ENCODE measurements at places on chromosomes 7 and 10. TPM values are rescaled to one million over a fixed set of nuclear protein-coding genes. Genes with fewer than 3 reads are reported as not detected.

GRCh38 chr7:1919539-1920265 lies 249.6 kb downstream of the ELFN1 start:
- H3K27ac ChIP-seq: no peak overlapping the region
- H3K27me3 ChIP-seq: peaks cover 15% of the 10 kb centered on the region
- H3K36me3 ChIP-seq: no peaks in the 10 kb centered on the region

- H3K36me3 ChIP-seq: no peaks in the 10 kb centered on the region
- no peaks in the 10 kb centered on the region for H3K27me3 ChIP-seq
- no peak for DNase-seq
- no peak overlapping the region for H3K27ac ChIP-seq
- no peaks in the 10 kb centered on the region for H3K4me1 ChIP-seq
These were observed 18.3 kb downstream of the CPED1 start for GRCh38 chr7:121006711-121007315.

DNA sequence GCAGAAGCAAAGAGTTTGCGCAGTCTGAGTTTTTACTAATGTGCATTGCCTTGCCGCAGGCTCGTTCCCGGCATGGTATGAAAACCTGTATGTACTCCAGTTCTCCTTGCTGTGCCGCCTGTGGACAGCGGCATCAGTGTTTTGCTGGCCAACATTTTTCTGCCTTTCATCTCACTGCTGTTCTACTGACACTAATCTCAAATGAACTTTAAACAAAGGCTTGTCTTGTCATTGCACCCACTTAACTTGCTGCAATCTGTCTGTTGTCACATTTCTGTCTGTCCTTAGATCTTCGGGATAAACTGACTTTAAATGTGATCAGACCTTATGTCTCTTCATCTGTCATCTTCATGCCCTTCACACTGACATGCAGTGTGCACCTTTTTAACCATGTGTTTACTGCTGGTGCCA lies 71.7 kb upstream of the ZNRF2 start:
- DNase-seq: no peak
- no peak overlapping the region for H3K27ac ChIP-seq
- no peaks in the 10 kb centered on the region for H3K27me3 ChIP-seq
- no peak overlapping the region for H3K4me3 ChIP-seq

GRCh38 chr10:109992485-109992884 lies 15.3 kb upstream of the ADD3 start:
- H3K4me1 ChIP-seq: no peaks in the 10 kb centered on the region
- H3K36me3 ChIP-seq: no peaks in the 10 kb centered on the region
- no peak overlapping the region for H3K27ac ChIP-seq
- H3K27me3 ChIP-seq: no peaks in the 10 kb centered on the region
- DNase-seq: no peak

GRCh38 chr7:3880228-3880987 lies 579.4 kb downstream of the SDK1 start:
- peaks cover 13% of the 10 kb centered on the region for H3K36me3 ChIP-seq
- no peak overlapping the region for H3K4me3 ChIP-seq
- no peak for DNase-seq
- peaks cover 9% of the 10 kb centered on the region for H3K4me1 ChIP-seq
- H3K27ac ChIP-seq: peak overlapping the region; percentile 43

- DNase-seq: peak; percentile 75
- no peaks in the 10 kb centered on the region for H3K36me3 ChIP-seq
- peak overlapping the region; percentile 81 for H3K27ac ChIP-seq
- H3K27me3 ChIP-seq: peaks cover 2% of the 10 kb centered on the region
These were observed 73.3 kb downstream of the PRPF18 start for GRCh38 chr10:13659887-13660550.

DNA sequence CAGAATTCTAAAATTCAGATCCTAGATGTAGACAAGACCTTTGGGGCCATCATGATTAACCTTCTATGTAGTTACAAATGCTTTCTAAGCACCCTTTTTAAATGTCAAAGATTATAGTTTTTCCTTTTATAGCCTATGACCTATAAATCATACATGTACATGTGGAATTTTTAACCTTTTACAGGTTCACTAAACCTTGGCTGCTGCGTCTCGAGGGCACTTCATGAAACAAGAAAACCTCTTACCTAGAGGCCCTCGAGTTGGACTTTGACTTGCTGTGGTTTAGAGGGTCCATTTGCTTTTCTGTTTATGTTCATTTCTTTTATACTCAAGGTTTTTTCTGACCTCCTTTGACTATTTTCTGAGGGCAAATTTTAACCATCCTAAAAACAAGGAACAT lies 302.2 kb downstream of the CSTF2T start:
- H3K27me3 ChIP-seq: no peaks in the 10 kb centered on the region
- no peak overlapping the region for H3K4me3 ChIP-seq
- H3K27ac ChIP-seq: no peak overlapping the region
- H3K4me1 ChIP-seq: peaks cover 7% of the 10 kb centered on the region
- DNase-seq: no peak

DNA sequence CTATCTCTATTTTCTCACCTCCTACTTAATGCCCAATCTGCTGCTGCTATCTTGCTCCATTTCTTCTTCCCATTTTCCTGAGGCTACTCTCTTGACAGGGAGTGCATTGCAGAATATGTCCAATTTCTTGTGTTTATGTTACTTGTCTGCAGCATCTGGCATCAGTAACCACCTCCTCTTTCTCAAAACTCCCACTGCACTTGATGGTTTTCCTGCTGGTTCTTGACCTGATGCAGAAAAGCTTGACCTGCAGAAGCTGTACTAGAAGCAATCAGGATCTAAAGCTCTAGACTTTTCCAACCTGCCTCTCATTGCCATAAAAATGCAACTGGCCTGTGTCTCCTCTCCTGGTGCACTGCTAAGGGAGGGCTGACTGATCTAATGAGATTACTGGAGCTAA lies 287.8 kb downstream of the ZEB1 start:
- peaks cover 7% of the 10 kb centered on the region for H3K4me1 ChIP-seq
- no peak overlapping the region for H3K4me3 ChIP-seq
- H3K27ac ChIP-seq: no peak overlapping the region
- H3K36me3 ChIP-seq: no peaks in the 10 kb centered on the region

DNA sequence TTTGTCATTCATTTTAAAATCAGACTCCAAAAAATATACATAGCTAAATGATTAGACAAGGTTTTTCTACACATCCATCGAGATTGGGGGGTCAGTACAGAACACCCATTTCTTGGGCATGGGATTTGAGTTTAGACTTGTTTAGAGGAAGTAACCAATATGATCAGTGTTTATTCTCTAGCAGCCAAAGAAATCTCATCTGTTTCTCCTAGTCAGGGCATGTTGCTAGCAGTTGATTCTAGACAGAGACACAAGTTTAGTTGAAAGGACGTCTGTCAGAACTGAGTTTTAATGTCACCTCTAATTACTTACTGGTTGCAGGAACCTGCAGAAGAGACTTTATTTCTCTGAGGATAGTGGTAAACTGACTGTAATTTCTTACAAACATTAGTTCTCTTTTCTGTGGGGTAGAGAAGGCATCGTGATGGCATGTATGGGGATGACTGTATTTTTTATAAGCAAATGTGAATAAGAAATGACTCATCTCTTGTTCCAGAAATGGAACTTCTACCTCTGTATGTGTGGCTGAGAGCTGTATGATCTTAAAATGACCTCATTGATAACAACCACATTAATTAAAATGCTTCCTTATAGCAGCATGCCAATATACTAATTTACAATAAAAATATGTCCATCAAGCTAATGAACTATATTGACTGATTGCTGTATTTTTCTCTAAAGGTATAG lies 30.6 kb upstream of the RHOBTB1 start:
- H3K27me3 ChIP-seq: no peaks in the 10 kb centered on the region
- no peak for DNase-seq
- no peak overlapping the region for H3K4me3 ChIP-seq

- H3K4me1 ChIP-seq: no peaks in the 10 kb centered on the region
- no peak overlapping the region for H3K27ac ChIP-seq
- H3K36me3 ChIP-seq: no peaks in the 10 kb centered on the region
These were observed 9.2 kb downstream of the USP54 start for GRCh38 chr10:73581918-73582317.

DNA sequence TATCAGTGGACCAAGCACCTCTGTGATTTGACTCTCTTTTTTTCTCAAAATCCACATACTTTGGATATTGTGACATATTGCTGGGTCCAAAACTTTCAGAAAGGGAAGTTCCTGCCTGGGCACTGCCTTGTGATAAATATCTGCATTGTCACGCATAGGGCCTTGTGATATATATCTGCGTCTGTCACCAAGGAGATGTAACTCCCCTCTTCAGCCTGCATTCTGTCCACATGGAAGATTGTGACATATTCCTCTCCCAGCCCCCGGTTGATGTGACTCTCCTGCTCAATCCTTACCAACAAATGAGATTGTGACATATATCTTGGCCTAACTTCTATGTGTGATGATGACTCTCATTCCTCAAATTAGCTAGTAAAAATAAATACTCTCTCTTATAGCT lies 25.4 kb upstream of the ZNF107 start:
- no peaks in the 10 kb centered on the region for H3K4me1 ChIP-seq
- H3K27me3 ChIP-seq: peaks cover 3% of the 10 kb centered on the region
- H3K4me3 ChIP-seq: no peak overlapping the region
- H3K27ac ChIP-seq: no peak overlapping the region
- peaks cover 4% of the 10 kb centered on the region for H3K36me3 ChIP-seq

DNA sequence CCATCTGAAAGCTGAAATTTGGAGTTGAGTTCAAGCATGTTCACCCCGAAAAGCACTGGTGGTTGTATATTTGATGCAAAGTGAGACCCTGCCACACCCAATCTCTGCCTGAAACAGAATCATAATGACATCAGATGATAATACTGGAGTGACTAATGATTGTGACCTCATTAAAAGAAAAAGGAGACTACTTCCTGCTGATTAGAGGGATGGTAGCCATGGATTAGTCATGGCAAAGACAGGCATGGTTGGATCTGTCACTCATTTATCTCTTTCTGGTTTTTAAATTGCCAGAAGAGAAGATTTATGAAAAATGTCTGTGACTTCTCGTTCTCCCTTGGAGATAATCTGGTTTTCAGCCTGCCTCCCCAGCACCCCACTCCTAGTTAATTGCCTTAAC lies 101.2 kb downstream of the BAMBI start:
- no peak overlapping the region for H3K27ac ChIP-seq
- H3K36me3 ChIP-seq: peaks cover 4% of the 10 kb centered on the region
- H3K4me1 ChIP-seq: no peaks in the 10 kb centered on the region
- H3K27me3 ChIP-seq: no peaks in the 10 kb centered on the region
- H3K4me3 ChIP-seq: no peak overlapping the region

DNA sequence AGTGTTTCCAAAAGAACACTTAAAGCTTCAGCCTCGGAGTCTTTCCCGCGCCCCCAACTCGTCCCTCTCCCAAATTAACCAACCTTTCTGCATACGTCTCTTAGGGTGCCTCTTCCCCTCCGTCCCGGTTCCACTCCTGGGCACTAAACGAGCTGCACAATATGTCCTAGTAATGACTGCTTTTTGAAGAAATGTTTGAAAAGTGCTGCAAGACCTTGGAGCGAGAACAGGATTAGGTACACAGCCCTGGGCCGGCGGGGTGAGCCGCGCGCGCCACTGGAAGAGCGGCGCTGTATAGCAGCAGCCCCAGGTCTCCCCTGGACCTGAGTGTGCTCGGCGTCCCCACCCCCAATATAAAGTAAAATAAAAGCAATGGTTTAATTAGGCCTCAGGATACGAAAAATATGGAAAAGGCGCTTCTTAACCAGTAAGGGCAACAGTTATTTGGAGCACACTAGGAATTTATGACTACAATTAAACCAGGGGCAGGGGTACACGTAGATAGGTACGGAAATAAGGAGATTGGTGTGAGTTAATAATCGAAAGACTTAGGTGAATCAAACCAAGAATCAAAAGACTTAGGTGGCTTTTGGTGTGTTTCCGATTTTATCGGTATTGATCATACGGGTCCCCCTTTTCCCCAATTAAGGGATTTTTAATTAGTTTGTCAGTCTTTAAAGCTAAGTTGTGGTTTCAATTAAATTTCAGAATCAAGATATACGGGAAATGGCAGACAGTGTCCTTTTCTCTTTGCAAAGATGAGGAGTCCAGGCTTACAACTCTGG lies 1.9 kb downstream of the TET1 start:
- H3K36me3 ChIP-seq: no peaks in the 10 kb centered on the region
- peak; percentile 49 for DNase-seq
- H3K4me1 ChIP-seq: peaks cover 3% of the 10 kb centered on the region
- peak overlapping the region; percentile 73 for H3K27ac ChIP-seq
- peaks cover 3% of the 10 kb centered on the region for H3K27me3 ChIP-seq

DNA sequence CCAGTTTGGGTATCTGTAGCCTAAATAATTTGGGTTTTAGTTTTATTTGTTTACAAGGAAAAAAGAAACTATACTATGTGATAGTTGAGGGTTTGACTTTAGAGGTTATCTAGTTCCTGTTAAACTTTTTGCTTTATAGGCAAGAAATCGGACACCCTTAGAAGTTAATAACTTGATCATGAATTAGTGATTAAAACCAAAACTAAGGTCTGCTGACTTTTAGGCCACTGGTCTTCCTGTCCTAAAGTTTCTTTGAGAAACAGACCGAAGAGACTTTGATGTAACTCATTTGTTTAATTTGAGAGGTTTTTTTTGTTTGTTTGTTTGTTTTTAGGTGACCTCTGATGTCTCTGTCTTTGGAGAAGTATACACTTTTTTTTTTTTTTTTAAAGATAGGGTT lies 59.7 kb downstream of the PHTF2 start:
- no peaks in the 10 kb centered on the region for H3K4me1 ChIP-seq
- DNase-seq: no peak
- no peaks in the 10 kb centered on the region for H3K36me3 ChIP-seq
- no peaks in the 10 kb centered on the region for H3K27me3 ChIP-seq
- no peak overlapping the region for H3K27ac ChIP-seq

- no peak overlapping the region for H3K4me3 ChIP-seq
- peaks cover 4% of the 10 kb centered on the region for H3K27me3 ChIP-seq
- DNase-seq: no peak
- H3K36me3 ChIP-seq: no peaks in the 10 kb centered on the region
- H3K27ac ChIP-seq: no peak overlapping the region
These were observed 229.9 kb downstream of the KIAA1217 start for GRCh38 chr10:24438800-24439199.

- peak overlapping the region; percentile 86 for H3K27ac ChIP-seq
- peaks cover 5% of the 10 kb centered on the region for H3K27me3 ChIP-seq
- no peak overlapping the region for H3K4me3 ChIP-seq
- peaks cover 14% of the 10 kb centered on the region for H3K4me1 ChIP-seq
- peaks cover 9% of the 10 kb centered on the region for H3K36me3 ChIP-seq
- peak; percentile 53 for DNase-seq
These were observed 274.0 kb downstream of the FRMD4A start for GRCh38 chr10:14056610-14057332.

- no peak overlapping the region for H3K27ac ChIP-seq
- peaks cover 4% of the 10 kb centered on the region for H3K36me3 ChIP-seq
- no peak overlapping the region for H3K4me3 ChIP-seq
- H3K27me3 ChIP-seq: peaks cover 27% of the 10 kb centered on the region
- H3K4me1 ChIP-seq: peaks cover 8% of the 10 kb centered on the region
These were observed 54.1 kb upstream of the PPIF start for GRCh38 chr10:79292891-79293746.

The NEBL gene
- 0.74 TPM for total RNA-seq

The ANKRD22 gene
- total RNA-seq: not detected

The OPTN gene
- total RNA-seq: 90.6 TPM

The AZGP1 gene
- total RNA-seq: 0.44 TPM

The A1CF gene
- total RNA-seq: not detected

The PRTFDC1 gene
- 14.4 TPM for total RNA-seq

The CCL26 gene
- total RNA-seq: not detected

The HOXA7 gene
- total RNA-seq: not detected

The OR2A42 gene
- not detected for total RNA-seq

The ADCY1 gene
- total RNA-seq: 51.9 TPM

The CAV1 gene
- 0.78 TPM for total RNA-seq

The CPA2 gene
- not detected for total RNA-seq

The CALHM1 gene
- not detected for total RNA-seq
